ENCODE measurements at places on chromosomes 13 and 19.

DNA sequence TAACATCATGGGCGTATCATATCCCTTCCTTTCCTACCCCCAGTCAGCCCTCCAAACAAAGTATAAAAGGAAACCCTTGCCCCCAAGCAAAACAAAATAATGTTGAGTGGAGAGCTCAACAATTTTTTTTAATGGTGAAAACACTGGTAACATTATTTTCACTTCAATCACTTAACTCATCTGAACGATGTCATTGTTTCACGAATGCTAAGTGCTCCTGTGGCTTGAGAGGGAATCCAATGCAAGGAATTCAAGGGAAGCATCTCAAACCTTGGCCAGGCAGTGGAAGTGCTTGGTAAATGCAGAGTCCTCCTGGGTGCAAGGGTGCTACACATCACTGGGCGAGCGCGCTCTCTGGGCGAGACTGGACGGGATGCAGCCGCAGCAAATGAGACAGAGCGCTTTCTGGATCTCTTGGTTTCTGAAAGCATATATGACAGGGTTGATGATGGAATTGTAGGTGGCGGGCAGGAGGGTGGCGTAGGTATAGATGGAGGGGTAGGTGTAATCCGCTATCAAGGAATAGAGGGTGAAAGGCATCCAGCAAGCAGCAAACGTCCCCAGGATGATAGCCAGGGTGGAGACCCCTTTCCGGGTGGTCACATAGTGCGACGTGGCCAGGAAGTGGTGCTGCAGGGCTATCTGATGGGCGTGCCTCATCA, 2.0 kb downstream of the GPR12 start:
- no peak for DNase-seq

DNA sequence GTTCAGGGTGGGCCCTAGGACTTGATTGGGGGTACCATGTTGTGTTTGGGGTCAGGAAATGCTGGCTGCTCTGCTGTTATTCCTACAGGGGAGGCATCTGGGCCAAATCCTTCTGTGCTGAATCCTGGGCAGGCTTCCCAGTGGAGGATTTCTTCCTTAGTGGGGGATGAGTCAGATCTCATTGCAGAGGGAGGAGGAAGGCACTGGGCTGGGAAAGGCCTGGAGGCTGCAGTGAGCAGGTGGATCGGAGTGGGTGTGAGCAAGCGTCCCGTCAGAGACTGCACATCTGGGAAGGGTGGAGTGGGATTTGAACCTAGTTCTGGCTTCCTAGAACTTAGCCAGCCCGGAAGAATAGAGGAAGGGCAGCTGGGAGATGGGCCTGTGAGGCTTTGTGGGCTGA, 11.5 kb downstream of the CCDC124 start:
- no peak for DNase-seq

GRCh38 chr13:27617881-27618321, 2.4 kb downstream of the LNX2 start:
- DNase-seq: no peak

DNA sequence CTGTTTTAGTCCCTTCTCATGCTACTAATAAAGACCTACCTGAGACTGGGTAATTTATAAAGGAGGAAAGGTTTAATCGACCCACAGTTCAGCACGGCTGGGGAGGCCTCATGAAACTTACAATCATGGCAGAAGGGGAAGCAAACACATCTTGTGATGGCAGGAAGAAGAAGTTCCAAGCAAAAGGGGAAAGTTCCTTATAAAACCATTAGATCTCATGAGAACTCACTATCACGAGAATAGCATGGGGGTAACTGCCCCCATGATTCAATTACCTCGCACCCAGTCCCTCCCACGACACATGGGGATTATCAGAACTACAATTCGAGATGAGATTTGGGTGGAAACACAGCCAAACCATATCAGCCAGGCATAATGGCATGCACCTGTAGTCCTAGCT, 13.0 kb upstream of the STRN4 start:
- no peak for DNase-seq

DNA sequence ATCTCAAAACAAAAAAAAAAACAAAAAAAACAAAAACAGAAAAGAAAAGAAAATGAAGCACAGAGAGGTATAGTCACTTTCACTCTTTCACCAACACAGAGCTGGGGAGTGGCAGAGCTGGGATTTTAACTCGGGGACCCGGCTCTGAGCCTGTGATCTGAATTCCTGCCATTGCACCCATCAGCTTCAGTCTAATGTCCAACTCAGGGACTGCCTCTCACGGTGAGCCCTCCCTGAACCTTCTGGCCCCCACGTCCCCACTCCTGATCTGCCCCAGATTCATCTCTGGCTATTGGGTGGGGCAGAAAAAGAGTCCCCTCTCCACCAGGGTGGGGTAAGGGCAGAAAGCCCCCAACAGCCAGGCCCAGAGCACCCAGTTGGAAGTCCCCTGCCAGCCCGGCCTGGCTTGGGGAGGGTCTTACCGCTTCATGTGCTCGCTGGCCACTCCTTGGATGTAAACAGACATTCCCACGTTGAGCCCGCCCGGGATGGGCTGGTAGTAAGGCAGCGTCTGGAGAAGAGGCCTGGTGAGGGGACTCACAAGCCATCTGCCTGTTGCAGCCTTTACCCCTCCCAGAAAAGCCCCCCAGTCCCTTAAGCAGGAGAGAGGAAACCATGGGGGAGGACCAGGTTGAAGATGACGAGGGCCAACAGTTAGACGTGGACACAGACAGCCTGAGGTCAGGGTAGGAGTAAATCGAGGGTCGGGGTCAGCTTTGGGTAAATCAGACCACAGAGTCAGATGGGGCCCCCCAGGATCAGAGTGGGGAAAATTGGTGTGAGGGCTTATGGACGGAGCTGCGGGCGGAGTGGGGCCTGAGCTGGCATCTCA, 520 bp downstream of the LGALS4 start:
- DNase-seq: no peak

GRCh38 chr13:31588893-31589292, 150.4 kb upstream of the RXFP2 start:
- DNase-seq: no peak

DNA sequence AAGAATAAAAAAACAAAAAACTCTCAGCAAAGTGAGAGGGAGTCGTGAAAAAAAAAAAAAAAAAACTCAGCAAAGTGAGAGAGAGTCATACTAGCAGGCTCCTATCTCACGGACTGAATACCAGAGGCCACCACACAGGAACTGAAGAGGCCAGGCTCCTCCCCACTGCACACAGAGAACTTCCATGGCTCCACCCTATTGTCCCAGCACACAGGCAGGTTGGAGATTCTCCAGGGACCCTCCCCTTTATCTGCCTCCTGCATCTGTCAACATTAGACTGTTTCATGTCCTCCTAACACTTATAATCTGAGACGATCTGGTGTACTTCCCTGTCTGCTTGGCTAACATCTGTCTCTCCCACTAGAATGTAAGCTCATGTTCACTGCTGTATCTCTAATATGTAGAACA, 37.0 kb upstream of the FARP1 start:
- DNase-seq: no peak

- DNase-seq: no peak
These were observed 131.8 kb upstream of the PEG3 start for GRCh38 chr19:56972291-56972841.

DNA sequence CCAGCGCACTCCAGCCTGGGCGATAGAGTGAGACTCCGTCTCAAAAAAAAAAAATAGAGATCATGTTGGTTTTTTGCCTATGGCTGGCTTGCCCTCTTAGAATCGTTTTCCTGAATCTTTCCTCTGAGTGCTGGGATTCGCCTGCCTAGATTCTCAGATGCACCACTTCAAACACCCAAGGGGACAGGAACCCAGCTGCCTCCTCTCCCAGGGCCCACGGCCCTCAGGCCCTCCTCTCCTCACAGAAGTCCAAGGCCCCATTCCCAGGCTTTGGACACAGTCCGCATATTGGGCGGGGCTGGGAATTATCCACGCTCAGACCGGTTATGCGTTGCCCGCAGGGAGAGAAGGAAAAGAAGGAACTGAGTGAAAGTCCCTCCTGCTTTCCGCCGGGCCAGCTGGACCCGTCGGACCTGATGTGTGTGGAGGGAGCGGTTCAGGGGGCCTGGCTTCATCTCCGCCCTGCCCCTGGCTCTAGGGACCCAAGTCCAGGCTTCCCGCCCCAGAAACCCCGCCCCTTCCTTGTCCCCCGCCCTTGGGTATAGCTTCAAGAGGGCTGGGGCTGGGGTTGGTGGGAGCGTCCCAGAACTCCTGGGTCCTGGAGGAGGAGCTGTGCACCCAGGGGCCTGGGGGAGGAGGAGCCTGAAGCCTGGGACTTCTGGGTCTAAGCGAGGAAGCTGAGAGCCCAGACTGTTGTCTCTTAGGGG, 5.8 kb downstream of the PPFIA3 start:
- DNase-seq: no peak

DNA sequence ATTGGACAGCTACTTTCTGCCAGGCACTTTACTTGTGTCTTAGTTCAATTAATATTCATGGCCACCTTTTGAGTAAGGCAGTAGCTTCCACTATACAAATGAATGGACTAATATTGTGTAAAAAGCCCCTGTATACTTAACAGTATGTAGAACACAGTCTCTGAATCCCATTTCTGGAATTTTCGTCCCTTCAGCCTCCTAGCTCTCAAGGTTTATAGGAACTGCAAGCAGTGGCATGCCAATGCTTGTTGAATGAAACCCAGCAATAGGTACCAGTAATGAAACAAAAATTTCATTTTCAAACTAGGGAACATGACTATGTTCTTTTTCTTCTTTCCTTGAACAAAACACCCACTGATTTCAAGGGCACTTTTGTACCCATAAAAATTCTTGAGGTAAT, 361.6 kb downstream of the TDRD3 start:
- DNase-seq: no peak

DNA sequence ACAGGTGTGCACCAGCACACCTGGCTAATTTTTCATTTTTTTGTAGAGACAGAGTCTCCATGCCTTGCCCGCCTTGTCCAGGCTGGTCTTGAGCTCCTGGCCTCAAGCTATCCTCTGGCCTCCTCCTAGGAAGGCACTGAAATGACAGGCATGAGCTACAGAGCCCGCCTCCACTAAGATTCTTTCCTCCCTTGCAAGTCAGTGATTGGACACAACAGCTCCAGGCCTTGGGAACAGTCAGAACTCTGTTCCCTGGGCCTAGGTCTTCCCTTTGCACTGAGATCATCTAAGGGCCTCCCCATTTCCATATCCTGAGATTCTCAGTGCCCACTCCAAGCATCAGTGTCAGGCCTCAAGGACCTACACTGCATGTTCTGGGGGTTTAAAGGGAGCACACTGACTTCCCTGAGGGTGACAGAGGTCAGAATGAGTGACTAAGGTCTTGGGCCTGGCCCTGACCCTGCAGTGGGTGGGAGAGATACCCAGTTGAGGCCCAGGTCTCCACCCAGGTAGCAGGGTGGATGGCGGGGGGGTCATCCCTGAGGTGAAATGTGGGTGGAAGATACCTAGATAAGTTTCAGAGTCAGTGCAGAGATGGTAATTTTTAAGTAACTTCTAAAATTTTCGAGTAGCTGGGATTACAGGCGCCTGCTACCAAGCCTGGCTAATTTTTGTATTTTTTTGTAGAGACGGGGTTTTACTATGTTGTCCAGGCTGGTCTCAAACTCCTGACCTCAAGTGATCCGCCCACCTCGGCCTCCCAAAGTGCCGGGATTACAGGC, 17.3 kb upstream of the ERCC1 start:
- no peak for DNase-seq

DNA sequence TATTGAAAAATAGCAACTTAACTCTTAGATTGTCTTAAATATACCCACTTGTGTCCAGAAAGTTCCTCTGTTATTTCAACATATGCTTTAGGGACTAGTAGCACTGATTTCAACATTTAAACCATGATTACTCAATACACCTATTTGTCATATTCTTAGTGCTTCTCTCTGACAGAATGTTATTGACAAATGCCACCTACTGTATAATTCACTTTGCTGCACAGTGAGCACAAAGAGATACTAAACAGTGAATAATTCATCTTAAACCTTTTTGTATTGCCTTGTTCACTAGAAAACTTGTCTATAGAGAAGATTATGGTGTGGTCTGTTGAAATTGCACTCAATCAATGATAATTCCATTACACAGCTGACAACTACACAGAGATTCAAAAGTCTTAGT, 692.6 kb downstream of the PCDH17 start:
- DNase-seq: no peak

- DNase-seq: no peak
These were observed 581.5 kb upstream of the KLF12 start for GRCh38 chr13:74715718-74716117.

- peak; percentile 51 for DNase-seq
These were observed 5.6 kb downstream of the UHRF1 start for GRCh38 chr19:4914736-4915501.

DNA sequence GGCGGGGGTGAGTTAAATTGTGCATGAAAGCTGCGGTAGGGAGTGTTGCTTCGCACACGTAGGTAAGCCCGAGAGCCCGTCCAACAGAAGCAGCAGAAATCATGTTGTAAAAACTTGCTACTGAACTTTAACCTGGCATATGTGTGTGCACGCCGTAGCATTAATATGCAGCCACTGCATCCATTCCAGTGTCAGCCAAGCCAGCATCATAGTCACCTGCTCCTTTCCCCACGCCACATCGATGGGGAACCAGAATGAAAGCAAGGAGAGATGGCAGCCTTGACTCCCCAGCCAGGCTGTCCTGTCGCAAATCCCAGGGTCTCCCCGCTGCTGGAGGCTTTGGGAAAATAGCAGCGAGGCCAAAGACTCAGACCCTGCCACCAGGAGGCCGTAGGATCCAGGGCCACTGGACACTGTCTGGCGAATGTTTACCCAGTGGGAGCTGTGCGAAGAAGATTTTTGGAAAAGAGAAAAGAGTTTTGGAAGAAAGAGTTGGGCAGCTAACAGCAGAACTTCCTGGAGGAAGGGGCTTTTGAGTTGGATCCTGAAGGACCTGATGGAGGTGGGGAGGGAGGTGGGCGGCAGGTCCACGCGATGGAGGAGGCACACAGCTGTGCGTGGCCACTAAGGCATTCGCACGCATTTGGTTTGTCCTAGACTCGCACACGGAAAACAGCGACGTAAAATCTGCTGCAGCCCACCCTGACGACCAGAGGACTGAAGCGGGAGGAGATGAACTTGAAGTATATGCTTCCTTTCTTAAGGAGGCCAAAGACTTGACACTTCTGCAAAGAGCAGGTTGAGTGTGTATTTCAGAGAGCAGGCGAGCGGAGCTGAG, 48.7 kb upstream of the RANBP3 start:
- no peak for DNase-seq

- no peak for DNase-seq
These were observed 5.4 kb downstream of the KIR3DL3 start for GRCh38 chr19:54729416-54730188.

DNA sequence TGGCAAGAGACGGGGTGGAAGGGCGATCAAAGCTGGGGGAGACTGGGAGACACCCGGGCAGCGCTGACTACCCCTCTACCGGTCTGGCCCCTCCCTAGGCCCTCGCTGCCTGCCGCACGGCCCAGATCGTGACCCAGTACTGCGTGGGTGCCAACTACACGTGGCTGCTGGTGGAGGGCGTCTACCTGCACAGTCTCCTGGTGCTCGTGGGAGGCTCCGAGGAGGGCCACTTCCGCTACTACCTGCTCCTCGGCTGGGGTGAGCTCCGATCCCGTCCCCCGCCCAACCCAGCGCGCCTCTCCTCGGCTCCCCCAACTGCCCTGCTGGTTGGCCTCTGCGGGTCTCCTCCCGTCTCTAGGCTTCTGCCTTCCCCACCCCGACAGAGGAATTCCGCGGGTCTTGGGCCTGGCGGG, 8.8 kb downstream of the GIPR start:
- DNase-seq: peak; percentile 46

GRCh38 chr13:31848621-31849020, 109.3 kb downstream of the RXFP2 start:
- DNase-seq: no peak
